AG08395 (cell line): ENCODE measurements at places on chromosomes 4 and X.

GRCh38 chrX:65587616-65588526, 53.3 kb upstream of the LAS1L start:
- peak; percentile 57 for DNase-seq

DNA sequence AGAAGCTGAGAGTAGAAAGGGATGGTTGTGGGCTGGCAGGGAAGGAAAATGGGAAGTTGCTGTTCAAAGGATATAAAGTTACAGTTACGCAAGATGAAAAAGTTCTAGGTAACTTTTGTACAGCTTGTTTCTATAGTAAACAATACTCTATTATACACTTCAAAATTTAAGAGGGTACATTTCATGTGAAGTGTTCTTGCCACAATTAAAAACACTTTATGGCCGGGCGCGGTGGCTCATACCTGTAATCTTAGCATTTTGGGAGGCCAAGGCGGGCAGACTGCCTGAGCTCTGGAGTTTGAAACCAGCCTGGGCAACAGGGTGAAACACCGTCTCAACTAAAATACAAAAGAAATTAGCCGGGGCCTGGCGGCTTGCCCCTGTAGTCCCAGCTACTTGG, 623.6 kb downstream of the STIM2 start:
- DNase-seq = no peak

- DNase-seq = no peak
Observed at GRCh38 chr4:113273721-113274220, 224.3 kb downstream of the ANK2 start.

DNA sequence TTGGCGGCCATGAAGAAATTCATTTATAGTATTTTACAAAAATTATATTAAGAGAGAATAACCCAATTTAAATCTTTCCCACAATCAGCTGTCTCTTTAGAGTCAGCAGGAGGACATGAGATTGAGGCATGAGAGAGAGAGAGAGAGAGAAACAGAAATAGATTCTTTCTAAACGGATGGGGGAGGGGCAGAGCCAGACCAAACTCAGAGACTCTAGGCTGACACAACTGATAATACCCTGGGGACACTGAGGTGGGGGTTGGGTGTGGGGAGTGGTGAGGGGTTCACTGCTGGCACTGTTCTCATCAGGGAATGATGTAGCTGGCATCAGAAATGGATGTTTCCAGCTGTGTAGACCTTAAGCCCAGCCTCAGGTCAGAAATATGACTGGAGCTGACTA, 20.5 kb upstream of the HOPX start:
- DNase-seq = no peak

- no peak for DNase-seq
Observed at GRCh38 chr4:83340692-83341343, 6.2 kb upstream of the HPSE start.

- no peak for DNase-seq
Observed at GRCh38 chr4:79662651-79663050, 254.6 kb upstream of the GK2 start.

DNA sequence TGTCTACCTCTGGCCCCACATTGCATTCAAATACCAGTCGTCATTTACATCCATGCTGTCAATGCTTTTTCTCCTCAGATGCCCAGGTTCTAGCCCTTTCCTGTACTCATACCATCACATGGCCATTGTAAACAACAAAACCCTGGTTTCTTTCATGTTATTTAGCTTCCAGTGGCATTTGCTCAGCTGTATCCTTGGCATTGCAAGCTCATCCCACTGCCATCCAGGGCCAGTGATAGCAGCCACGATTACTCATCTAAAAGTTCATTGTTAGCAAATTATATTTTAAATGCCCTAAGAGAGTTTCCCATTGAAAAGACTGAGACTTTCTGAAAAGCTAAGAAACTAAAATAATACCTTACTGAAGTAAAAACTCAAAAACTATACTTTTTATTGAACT, 34.0 kb downstream of the VEGFC start:
- no peak for DNase-seq

GRCh38 chrX:71996826-71997225, 86.2 kb downstream of the NHSL2 start:
- peak; percentile 51 for DNase-seq

DNA sequence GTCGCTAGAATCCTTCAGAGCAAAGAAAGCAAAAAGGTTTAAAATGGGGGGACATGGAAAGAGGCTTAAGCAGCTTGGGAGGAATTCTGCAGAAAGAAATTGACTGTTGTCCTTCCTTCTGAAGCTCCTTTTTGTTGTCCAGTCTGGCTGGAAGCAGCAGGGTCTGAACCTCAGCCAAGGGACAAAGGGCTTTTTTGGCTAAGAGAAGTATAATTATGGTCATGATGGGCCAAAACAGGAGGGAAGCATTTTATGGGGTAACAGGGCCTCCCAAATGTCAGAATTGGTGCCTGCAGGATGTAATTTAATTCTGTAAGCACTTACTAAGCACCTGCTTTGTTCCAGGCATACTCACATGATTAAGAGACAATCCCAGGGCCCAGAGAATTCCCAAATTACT, 74.2 kb upstream of the CPEB2 start:
- DNase-seq = no peak

GRCh38 chr4:15402974-15403373, 24.9 kb upstream of the C1QTNF7 start:
- DNase-seq = no peak

DNA sequence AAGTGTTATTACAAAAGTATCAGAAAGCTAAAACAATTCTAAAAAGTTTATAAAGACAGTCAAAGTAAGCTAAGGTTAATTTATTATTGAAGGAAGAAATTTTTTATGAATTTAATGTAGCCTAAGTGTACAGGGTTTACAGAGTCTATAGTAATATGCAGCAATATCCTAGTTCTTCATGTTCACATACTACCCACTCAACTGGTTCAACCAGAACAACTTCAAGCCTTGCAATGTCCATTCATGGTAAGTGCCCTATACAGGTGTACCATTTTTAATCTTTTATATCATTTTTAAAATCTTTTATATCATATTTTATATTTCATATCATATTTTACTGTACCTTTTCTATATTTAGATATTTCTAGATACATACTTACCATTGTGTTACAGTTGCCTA, 34.3 kb downstream of the COL4A5 start:
- DNase-seq = no peak

GRCh38 chrX:118637997-118638396, 89.4 kb upstream of the IL13RA1 start:
- DNase-seq = peak; percentile 7

DNA sequence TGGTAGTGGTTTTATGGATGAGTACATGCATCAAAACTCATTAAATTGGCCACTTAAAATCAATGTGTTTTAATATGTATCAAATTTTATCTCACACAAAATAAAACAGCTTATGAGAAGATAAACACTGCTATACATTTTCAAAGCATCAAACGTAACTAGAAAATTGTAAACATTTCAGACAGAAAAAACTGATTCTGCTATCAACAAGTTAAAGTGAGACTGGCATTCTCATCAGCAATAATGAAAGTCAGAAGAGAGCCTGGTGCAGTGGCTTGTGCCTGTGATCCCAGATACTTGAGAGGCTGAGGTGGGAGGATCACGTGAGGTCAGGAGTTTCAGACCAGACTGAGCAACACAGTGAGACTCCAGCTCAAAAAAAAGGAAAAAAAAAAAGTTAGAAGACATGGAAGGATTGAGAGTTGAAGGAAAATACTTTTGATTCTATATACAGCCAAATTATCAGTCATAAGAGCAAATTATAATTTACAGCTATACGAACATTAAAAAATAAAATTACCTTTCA, 2.9 kb downstream of the TBCK start:
- DNase-seq = no peak

- DNase-seq = peak; percentile 34
Observed at GRCh38 chr4:76811604-76812412, 86.1 kb downstream of the SOWAHB start.

DNA sequence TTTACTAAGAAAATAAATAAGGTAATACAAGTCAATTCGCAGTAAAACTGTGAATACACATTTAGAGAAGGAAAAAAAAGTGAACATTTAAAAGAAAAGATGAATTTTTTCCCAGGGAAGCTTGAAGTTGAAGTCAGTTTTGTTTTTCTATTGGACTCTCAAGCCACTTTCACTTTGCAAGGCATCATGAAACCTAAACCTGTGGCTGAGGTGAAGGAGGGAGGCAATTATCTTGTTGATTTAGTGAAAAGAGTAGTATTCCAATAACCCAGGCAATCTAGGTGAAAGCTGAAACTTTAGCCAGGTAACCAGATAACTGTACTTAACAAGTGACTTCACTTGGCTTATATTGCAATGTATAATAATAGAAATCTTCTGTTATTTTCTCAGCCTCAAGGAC, 138.6 kb downstream of the HDX start:
- DNase-seq = no peak

DNA sequence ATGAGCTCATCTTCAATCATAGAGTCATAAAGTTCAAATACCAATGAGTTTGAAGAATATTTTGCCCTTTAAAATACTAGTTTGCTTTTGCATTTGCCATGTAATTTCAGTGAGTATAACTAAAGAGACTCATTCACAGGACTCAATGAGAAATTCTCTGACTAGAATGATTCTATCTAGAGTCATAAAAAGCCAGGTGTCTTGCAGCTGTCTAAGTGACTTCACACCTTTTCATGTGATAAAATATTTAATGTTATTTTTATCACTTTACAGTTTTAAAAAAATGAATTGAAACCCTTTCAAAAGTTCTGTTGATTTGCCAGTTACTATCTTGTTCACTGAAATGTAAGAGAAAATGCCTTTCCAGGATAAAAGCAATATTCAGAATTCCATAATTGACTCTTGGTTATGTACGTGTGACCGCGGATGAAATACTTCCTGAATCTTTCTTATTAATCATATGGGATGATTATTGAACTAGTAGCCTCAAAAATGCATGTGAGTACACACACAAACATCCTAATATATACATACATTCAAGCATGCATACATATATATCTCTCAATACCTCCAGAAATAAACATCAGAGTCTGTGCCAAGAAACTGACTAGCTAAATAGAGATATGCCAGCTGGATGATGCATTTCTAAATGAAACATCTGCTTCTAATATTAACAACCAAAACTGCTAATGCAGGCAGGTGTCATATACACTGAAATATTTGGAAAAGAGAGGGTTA, 87.0 kb downstream of the GABRB1 start:
- DNase-seq = no peak

DNA sequence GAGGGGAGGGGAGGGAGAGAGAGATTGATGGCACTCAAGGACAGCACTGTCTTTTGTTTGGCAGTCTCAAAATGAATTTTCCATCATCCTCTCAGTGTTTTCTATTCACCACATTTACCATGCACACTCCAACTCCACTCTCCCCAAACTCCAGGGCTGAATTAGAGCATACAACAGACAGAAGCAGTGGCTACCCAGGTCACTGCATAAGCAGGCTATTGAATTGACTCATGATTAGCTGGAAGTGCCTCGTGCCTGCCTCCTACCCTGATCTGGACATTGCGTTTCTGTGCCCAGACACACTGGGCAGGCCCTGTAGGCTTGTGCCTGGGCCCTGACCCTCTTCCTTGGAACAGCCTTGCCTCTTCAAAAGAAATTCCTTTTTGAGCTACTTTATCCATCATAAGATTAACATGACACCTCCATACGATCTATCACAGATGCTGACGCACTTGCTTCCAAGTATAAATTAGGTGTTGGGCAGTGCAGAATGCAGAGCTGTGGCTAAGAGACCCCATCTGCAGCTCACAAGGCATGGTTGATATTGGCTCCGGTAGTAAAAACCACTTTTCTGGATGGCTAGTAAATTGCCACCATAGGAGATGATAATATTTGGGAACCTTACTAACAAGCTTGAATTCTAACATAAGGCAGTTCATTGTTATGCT, 752.9 kb downstream of the RPA4 start:
- no peak for DNase-seq

DNA sequence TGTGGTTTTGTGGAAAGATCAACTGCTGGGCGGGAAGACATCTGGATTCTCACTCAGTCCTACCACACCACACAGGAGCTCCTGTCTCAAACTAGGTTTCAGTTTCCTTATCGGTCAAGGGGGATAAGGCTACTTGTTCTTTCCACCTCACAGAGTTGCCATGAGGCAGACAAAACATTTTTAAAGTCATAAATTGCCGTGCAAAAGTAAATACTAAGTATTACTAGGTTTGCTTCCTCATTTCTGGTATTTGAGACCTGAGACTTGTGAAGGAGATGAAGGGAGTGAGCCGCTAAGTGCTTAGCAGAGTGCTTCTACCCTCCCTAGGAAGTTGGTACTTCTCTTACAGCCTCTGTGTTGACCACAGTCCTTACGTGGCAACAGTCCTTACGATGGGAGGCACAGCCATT, 1.5 kb downstream of the LAP3 start:
- no peak for DNase-seq

DNA sequence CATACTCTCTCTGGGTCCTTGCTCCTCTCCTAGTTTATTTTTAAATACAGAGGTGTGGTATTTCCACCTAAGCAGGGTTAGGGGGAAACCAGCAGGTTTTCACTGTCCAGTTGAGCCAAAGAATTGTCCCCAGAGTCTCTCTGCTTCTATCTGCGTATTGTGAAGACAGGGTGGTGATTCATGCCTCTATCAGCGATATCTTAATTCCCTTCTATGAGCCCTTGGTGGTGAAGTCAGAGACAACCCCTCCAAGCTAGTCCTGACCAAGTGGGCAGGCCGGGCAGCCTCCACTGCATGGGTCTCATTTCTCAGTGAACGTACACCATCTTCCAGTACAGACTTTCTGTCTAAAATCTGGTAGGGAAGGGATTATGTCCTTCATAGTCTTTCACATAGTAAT, 100.5 kb upstream of the GPR34 start:
- DNase-seq = no peak

DNA sequence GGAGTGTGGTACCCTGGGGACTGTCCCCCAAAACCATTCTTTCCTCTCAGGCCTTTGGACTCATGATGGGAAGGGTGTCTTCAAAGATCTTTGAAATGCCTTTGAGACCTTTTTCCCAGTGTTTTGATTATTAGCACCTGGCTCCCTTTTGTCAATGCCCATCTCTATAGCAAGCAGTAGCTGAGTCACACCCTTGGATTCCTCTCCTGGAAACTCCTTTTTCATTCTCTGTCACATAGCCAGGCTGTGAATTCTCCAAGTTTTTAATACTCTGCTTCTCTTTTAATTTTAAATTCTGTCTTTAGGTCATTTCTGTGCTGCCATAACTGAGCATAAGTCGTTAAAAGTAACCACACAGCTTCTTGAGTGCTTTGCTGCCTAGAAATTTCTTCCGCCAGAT, 29.7 kb downstream of the IL21 start:
- DNase-seq = peak; percentile 32

- DNase-seq = no peak
Observed at GRCh38 chrX:129802863-129803262, 23.1 kb downstream of the SASH3 start.

GRCh38 chr4:96097040-96097607, 257.2 kb downstream of the PDHA2 start:
- no peak for DNase-seq

DNA sequence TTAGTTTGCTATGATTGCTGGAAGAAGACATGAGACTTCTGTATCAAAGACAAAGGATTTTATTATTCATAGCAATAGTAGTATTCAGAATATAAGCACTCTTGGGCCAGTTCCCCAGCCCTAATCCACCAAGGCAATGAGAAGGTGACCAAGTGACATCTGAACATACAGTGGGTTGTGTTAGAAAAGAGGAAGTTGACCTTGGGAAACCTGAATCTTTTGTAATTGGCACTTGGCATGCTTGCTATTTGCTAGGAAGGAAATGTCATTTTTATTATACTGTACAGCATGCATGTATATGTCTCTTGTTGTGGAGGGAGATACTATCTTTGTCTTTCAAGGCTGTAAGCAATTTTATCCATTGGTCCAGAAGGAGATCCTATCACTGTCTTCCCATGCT, 216.1 kb upstream of the FAT1 start:
- DNase-seq = no peak
